ENCODE measurements at places on chromosomes 2 and 18.

DNA sequence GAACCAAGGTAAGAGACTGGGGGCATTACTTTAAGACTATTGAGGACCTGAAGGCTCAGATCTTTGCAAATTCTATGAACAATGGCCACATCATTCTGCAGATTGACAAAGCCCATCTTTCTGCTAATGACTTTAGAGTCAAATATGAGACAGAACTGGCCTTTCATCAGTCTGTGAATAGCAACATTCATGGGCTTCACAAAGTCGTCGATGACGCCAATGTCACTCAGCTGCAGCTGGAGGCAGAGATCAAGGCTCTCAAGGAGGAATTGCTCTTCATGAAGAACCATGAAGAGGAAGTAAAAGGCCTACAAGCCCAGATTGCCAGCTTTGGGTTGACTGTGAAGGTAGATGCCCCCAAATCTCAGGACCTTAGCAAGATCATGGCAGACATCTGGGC, 43.8 kb upstream of the SLC4A10 start:
- no peak for DNase-seq

GRCh38 chr2:11873356-11874154, 127.1 kb downstream of the LPIN1 start:
- no peak for DNase-seq

DNA sequence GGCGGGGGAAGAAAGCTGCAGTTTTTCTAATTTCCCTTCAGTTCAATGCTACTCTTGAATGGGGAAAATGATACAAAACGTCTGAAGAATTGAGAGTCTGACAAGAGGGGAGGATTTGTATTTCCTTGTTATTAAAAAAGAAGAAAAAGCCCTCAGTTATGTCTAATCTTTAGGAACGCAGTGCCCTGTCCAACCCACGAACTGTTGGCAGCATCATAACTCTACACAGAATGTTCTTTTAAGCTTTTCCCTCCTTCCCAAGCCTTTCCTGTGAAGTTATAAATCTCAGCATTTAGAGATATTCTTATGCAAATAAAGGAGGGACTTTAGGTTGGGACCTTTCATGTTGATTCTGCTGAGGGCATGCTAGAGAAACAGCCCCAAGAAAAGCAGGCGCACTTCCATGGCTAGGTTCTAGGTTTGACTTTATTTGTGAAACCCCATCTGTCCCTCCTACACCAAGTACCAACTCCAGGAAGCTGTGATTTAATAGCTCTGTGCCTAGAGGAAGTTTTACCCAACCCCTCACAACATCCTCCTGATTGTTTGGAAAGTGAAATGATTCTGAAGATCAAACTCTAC, 288.6 kb downstream of the SETBP1 start:
- DNase-seq: no peak

DNA sequence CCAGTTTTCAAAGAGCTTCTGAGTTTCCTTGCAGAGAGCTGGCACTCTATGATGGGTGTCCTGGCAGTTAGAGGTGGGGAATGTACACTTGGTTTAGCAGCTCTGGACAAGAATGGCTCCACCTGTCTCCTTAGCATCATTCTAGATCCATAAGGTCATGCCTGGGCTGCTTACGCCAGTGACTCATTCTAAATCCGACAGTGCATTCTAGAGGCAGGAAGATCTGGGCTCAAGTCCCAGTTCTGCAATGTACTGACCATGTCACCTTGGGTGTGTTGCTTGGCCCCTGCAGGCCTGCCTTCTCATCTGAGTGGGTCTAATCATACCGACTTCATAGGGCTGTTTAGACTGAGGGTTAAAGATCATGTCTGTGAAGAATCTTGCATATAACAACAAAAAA, 46.5 kb downstream of the PTGR3 start:
- no peak for DNase-seq

DNA sequence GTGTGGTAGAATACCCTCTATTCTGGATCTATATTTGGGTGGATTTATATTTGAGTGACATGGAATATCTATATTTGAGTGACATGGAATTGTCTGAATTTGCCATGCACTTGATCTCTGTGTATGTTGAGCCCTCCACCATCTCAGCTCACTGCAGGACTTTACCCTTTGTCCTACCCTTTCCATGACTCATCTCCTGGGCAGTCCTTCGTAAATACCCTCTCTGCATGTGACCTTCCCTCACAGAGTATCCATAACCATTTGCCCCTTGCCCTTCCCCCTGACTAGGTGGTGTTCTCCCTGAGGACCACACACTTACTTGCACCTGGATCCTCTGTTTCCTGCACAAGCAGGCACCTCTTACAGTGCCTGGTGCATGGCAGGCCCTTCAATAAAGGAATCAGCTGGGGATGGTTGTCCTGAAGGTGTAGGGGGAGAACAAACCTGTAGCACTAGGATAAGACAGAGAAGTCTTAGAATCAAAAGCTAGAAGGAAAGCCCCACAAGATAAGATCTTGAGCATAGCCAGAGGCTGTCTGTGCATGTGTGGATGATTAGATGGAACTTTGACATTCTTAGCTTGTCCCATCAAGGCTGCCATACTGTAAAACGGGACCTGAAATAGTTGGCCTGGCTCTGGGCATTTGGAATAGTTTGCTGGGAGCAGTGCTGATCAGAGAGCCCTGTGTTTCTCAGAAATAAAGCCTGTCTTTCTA, 230.4 kb downstream of the FHOD3 start:
- DNase-seq: no peak

DNA sequence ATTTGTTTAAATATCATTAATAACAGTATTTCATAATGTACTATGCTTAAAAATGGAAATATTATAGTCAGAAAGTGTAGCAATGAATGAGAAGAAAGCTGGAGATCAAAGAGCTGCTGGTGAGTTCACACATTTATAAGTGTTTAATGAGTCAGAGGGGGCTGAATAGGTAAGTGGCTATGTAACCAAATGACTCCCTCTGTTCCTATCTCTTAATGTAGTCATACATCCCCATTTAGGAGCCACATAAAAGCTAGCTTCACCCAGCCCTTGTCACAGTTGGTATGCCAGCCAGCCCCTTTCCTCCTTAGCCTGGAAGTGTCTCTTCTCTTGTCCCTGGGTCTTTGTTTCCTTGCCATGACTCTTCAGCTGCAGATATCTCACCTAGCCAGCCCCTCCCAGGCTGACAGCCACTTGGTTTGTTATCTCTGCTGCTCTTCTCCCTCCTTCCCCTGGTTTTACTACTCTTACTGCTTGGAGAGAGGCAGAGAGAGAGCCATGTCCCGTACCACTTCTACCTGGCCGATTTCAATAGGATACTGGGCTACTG, 438.6 kb upstream of the HNMT start:
- no peak for DNase-seq

- no peak for DNase-seq
Measured at GRCh38 chr18:21369146-21369545, 127.1 kb downstream of the GREB1L start.

GRCh38 chr18:1522249-1522615, 617.6 kb downstream of the ADCYAP1 start:
- DNase-seq: no peak

All from activated naive CD8-positive, alpha-beta T cell treated with anti-CD3 and anti-CD28 coated beads, Interleukin-2, amount 50 U/mL, for 24 hours (primary cell).